ENCODE measurements at places on chromosomes 2 and 18.

DNA sequence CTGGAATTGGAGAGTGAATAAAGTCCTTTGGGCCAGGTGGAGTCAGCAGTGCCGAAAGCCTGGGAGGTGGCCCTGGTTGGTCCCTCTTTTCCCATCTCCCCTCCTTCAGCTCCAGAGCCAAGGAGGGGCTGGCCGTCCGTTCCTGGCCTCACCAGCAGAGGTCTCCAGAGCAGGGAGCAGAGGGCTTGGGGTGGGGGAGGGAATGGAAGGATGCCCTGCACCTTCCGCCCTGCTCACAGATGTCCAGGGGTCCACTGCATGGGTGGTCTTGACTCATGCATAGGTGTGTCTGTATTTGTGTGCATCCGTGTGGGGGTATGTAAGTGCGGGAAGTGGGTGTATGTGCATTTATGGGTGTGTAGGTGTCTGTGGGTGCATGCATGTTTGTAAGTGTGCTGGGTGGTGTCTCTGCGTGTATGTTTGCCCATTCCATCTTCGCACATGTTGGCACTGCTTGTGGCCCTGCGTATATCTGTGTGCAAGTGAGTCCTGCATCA lies 201.8 kb downstream of the ZFP36L2 start:
- DNase-seq, result no peak

- DNase-seq, result no peak
Measured at GRCh38 chr2:223500709-223501108, 101.5 kb downstream of the SCG2 start.

DNA sequence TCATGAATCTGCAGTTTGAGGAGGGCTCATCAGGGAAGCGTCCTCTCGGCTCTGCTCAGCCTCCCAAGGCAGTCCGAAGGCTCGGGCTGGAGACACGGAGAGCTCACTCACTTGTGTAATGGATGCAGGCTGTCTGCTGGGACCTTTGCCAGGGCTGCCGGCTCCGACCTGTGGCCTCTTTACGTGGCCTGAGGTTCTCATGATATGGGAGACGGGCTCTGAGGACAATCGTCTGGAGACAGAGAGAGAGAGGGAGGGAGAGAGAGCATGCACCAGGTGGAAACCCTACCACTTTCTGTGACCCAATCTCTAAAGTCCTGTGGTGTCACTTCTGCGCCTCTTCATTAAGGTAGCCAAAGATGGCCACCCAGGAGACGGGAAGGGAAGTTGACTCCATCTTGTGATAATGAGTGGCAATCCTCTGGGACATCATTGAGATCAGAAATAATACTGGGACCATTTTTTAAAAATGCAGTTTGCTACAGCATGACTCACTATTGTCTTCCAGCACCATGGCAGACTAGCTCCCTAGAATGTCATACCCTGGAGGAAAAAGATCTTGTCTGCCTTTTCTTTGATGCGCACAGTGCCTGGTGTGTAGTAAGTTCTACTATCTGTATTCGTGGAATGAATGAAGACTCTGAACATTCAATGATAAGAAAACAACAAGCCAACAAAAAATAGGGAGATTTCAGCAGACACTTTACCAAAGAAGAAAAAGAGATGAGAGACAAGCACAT lies 60.2 kb downstream of the CD8B2 start:
- DNase-seq, result no peak

DNA sequence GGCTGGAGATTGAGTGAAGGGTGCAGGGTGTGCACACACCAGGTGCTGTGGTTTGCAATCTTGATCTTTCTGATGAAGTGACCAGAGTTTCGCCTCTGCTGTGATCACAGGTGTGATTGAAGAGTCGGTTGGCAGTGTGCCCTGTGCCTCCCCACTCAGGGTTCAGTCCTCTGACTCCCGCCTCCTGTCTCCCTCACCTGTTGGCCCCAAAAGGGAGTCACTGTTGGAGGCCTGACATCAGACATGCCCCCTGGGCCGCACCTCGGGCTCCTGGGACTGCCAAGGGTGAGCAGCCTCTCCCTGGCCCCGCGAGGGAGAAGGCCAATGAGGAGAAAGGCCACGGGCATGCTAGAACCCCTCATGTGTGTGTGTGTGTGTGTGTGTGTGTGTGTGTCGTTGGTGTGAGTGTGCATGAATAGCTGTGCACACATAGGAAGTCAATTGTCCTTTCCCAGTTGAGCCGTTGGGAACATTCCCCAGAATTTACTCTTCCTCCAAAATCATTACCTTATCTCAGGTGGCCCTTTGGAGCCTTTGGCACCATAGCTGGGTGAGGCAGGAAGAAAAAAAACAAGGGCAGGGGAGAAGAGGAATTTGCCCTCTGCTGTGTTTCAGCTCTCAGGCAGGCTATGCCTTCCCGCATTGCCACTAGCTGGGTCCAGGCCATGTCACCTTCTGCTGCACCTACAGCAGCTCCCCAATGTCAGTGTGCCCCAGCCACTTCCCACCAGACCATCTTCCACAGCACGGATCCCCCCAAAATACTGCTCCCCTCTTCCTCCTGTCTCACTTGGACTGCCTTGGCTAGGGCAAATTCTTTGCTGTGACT lies 78.1 kb upstream of the LAPTM4A start:
- no peak for DNase-seq

- peak; percentile 10 for DNase-seq
Measured at GRCh38 chr2:102033031-102033749, 41.4 kb downstream of the IL1R2 start.

- no peak for DNase-seq
Measured at GRCh38 chr18:74465775-74466174, 8.7 kb upstream of the DIPK1C start.

GRCh38 chr2:202818321-202818720 lies 53.2 kb downstream of the ICA1L start:
- DNase-seq, result no peak
